ENCODE measurements at places on chromosomes 13 and 19. TPM values are rescaled to one million over a fixed set of nuclear protein-coding genes. Genes with fewer than 3 reads are reported as not detected.

CEACAM20 gene
- 0.16 TPM for total RNA-seq

APC2 gene
- total RNA-seq: 11.3 TPM

DNA sequence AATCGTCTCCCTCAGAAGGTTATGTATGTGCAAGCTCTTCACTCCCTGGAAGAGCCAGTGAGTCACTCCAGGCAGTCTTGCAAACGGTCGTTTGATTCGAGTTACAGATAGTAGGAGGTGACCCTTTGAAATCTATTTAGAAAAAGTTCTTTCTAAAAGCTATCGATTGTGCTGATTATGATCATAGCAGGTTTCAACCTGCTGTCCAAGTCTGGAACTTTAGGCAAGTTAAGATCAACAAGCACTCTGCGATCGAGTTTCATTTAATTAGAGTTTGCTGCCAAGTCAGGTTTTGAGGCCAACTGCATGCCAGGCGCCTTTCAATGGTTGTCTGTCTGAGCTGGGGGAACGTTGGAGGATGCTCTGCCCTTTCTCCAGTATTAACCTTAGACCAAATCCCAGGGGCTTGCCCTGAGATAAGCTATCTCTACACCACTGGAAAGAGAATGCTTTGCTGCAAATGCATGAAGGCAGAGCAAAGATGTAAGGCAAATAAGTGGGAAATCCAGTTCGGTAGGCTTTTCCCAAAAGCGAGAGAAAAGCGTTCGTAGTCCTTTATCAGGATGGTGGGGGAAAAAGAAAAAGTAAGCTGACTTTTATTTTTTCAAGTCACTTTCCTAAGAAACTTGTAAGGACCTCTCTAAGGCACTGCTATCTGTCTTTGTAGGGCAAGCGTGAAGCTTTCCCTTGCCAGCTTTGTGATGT lies 287.5 kb downstream of the ATP8A2 start:
- DNase-seq: peak; percentile 19

DNA sequence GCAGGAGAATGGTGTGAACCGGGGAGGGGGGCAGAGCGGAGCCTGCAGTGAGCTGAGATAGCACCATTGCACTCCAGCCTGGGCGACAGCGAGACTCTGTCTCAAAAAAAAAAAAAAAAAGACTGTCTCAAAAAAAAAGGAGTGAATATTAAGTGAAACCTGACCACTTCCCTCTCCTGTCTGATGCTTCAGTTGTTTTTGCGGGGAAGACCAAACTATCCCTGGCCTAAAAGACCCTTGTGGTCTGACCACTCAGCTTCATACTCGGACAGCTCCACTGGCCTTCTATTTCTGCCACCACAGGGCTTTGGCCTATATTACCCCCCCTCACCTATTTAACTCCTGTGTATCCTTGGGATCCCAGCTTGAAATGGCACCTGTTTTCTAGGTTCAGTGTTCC lies 2.3 kb downstream of the CLASRP start:
- DNase-seq: no peak

GRCh38 chr19:4911786-4912672 lies 2.7 kb downstream of the UHRF1 start:
- DNase-seq: peak; percentile 29

DNA sequence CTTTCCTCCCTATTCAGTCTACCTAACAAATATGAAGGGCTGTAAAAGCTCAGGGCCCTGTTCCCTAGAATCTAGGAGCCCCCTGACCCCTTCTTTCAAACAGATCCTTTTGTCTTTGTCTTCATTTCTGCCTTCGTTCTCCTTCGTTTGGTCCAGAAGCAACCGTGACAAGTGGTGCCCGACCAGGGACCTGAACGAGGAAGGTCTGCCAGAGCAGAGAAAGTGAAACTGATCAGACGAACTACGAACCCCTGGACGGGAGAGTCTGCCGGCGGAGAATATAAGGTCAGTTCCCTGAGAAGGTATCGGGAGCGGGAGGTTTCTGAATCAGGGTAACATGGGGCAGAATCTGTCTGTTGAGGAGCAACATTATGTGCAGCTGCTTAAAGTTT lies 751 bp downstream of the ERVK3-1 start:
- peak; percentile 12 for DNase-seq

DNA sequence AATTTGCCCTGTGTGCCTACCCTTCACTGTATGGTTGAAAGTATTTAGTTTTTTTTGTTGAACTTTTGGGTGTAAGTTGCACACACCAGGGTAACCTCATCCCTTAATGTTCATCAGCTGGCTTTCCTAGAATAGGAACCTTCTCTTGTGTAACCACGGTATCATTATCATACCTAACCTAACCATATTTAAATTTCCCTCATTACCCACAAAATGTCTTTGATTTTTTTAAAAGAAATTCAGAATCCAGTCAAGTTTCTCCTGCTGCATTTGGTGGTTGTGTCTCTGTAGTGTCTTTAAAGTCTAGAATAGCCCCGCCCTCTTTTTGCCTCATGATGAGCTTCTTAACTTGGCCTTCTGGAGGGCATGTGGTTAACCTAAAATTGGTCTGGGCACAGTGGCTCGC lies 80.3 kb downstream of the RYR1 start:
- DNase-seq: no peak

ZNF285 gene
- total RNA-seq: 0.91 TPM

DNA sequence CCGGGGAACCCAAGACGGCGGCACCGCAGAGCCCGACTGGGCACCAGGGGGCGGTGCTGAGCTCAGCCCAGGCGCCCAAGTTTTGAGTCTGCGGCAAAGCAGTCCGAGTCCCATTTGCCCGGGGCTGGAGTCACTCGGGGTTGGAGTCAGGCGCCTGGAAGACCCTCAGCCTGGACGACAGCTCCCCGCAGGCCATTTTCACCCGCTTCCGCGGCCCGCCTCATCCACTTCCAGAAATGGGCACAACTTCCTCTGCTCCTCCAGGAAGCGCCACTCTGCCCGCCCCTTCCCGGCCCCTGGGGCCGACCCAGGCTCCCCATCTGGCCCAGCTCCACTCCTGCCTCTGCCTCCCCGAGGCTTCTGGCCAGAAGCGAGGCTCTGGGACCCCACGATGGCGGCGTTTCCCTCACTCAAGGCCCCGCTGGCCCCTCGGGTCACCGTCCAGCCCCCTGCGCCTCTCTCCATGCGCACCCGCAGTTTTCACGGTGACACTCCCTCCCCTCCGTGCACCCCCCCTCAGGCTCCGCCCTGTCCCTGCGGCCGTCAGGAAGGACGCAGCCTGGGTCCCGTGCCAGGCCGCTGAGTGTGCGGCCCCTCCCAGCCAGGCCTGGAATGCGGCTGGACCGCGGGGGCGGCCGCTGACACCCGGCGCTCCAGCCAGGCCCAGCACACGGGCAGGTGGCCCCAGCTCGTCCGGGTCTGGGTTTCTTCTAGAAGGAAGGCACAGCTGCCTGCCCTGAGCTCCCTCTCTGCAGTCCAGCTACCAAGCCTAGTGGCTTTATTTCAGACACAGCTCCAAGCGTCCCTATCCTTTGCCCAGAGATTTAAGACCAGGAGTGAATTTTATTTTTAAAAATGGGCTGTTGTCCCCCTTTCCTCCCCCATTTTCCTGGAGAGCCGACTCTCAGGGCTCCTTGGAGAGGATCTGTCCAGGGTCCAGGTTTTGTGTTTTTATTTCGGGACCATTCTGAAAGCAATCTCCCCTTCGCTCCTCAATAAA lies 4.7 kb downstream of the SERTAD1 start:
- peak; percentile 96 for DNase-seq

GRCh38 chr13:95254339-95254738 lies 46.9 kb downstream of the ABCC4 start:
- no peak for DNase-seq

DNA sequence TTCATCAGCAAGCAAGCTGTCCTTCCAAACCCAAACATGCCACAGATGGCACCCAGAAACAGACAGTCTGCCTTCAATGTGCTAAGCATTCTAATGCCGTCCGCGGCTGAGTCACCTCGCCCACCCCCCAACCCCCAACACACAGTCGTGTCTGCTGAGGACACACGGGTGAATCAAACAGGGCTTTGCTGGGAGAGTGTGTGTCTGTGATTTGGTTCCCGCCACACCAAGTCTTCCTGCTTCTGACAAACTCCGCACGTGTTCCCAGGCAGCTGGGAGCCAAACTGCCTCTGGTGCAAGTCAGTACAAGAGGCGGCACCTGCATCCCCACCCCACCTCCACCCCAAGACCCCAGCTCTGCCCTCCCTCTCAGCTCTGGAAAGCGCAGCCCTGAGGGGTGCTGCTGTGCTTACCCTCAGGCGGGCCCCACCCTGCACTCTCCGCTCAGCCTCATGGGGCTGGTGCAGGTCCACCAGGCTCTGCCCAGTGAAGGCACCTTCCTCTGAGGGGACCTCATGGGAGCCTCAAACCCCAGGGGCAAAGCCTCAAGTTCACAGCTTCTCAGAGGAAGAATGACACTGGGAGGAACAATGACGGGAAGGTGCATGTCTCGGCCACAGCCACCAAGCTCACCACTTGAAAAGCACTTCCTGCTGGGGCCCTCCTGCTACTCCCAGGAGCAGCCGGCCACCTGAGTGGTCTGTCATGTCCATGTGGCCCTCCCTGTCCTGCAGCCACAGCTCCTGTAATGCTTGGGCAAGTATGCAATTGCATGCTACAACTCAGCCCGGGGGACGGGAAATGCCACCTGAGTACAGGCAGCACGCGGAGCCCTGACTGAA lies 15.0 kb upstream of the SLC35E1 start:
- DNase-seq: no peak

DNA sequence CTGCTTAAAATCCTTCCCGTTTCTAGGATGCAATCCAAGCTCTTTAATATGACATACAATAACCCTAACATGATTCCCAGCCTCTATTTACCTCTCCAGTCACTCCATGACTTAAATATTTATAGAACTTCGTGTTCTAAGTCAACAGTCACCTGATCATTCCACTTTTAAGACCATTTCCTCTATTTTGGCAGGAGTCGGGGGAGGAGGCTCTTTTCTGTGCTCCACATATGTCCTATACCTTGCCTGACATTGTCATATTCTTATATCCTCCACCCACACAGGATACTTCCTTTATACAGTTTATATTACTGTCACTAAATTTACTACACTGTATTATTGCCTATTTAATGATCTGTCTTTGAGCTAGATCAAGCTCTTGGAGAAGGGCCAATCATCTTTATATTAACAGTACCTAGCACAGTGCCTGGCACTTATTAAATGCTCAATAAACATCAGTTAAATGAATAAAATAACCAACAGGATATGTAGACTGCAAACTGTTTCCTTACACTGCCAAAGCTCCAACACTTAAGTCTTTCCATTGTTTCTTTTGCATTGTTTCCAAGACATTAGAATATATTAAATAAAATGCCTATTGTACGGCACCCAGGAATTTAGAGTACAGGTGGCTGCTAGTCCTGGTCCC lies 2.7 kb downstream of the ARGLU1 start:
- DNase-seq: no peak

GRCh38 chr13:110152351-110152750 lies 154.6 kb downstream of the COL4A1 start:
- DNase-seq: no peak

PRTN3 gene
- not detected for total RNA-seq

METTL21C gene
- not detected for total RNA-seq

DNA sequence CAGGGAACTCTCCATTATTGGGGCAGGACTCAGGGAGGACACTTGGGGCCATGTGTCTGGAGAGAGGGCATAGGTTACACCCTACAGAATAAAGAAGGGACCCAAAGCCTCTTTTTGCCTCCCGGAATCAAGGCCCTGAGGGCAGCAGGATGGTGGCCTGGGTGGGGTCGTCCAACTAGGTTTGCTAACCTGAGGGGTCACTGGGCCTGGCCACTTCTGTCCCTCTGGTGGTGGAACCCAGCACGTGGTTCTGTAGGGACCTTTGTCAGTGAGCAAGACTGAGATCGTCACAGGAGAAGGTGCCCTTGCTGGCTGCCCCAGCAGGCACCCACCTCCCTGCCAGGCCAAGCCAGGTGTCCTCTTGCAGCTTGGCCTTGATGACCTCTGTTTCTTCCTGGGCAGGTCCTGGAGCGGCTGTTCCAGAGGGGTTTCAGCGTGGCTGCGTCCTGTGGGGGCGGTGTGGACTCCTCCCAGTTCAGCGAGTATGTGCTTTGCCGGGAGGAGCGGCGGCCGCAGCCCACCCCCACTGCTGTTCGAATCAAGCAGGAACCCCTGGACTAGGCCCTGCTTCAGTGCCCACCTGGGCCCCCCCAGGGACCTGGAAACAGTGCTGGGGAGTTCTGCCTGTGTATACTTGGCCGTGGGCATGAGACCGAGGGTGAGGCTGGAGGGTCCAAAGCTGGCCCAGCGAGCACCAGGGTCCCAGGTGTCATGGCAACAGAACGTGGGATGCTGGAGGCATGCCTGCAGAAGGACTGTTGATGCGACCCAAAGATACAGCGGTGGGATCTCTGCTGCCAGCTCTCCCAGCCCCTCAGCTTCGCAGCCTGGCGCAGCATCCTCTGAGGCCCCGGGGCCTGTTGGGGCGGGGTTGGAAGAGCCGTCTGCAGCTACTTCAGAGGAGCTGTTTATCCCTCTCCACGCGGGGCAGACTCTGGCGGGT lies 16.0 kb downstream of the KCTD15 start:
- no peak for DNase-seq

DNA sequence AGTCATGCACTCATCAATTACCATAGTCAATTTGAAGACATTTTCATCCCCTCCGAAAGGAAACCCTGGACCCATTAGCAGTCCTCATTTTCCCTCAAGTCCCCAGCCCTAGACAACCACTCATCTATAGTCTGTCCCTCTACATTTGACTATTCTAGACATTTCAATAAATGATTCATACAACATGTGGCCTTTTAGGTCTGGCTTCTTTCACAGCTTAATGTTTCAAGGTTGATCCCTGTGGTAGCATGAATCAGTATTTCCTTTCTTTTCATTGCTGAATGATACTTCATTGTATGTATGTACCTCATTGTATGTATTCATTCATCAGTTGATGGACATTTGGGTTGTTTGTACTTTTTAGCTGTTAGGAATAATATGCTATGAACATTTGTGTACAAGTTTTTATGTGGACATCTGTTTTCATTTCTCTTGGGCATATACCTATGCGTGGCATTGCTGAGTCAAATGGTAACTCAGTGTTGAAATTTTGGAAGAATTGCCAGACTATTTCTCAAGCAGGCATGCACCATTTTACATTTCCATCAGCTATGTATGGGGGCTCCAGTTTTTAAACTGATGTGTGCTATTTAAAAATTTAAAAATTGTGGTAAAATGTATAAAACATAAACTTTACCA lies 18.4 kb downstream of the SPATA13 start:
- no peak for DNase-seq

DNA sequence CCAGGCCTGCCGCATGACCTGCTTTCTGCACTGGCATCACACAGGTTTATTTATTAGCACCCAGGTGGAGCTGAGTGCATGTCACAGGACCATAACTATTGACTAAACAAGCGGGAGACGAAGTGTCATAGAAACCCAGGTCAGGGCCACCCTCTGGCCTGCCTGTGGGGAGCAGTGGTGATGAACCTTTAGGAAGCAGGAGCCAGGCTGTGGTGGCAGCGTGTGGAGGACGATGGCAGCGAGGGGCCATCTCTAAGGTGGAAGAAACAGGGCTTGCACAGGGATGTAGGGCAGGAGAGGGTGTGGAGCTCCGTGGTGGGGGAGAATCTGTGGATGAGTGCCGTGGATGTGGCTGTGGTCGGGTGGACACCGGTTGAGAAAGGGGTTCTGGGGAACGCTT lies 275.3 kb downstream of the TEX29 start:
- DNase-seq: no peak

- DNase-seq: no peak
These were observed 294.1 kb downstream of the MYO16 start for GRCh38 chr13:108923386-108924047.

GRCh38 chr13:21579754-21580316 lies 24.1 kb downstream of the MICU2 start:
- no peak for DNase-seq
